Motor neuron (in vitro differentiated cells): ENCODE measurements at places on chromosomes 5 and 9.
A peak's percentile ranks its signal among the peaks of the same experiment; 100 is the strongest.

- ATAC-seq: no peak
Measured at GRCh38 chr5:158320178-158320674, 461.3 kb upstream of the CLINT1 start.

GRCh38 chr9:97651646-97652045, 18.0 kb downstream of the NCBP1 start:
- ATAC-seq: no peak

DNA sequence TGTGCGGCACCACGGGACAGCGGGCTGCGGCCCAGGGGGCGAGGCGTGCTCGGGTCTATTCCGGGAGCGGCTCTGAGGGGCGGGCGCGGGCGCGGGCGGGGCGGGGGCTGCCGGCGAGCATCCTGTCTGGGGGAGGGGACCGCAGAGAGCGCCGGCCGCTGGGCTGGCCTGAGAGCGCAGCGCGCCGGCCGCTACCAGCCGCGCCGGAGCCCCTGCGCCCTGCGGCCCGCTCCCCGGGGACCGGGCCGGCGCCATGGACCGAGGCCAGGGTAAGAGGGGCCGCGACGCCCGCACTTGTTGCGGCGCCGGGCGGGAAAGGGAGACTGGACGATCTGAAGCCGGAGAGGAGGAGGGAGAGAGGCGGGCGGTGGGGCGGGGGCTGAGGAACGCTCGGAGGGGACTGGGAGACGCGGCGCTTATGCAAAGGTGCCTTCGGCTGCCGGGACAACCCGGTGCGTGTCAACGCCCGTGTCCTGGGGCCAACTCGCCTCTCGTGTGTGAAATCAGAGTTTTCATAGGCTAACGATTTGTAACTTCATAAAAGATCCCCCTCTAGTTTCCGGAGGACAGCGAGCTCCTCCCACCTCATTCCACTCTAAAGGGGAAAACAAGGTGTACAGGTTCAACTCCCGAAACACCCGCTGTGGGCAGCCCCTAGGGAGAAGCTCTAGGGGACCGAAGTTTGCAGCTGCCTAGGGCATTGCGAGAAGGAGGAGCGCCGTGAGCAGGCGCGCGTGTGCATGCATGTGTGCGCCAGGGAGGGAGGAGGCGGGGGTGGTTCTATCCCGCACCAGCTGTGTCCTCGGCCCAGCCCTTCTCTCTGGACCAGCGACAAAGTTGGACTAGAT, at the start of gene AFAP1L1:
Gene AFAP1L1 (plus strand): TSS at position 144 of the 848 bp plus-strand sequence. CDS start 110 bp downstream, at position 254.
- ATAC-seq: peak; percentile 87

DNA sequence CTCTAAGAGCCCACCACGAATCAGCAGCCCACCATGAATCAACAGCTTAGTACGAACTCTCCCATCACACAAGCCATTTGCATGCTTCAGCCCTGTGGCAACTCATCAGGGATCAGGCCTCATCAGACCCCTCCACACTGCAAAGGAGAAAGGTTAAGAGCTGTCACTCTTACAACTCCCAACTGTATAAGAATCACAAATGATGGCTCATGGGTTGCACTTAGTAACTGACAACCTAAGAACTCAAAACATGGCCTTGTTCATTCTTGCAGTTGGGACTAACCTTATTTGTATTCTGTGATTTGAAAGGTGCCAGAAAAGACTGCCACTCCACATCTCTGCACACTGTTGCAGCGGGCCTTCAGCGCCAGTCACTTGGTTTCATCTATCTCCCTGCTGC, 149.1 kb upstream of the ZNF366 start:
- no peak for ATAC-seq

GRCh38 chr5:55997742-55998351, 3.1 kb upstream of the IL6ST start:
- no peak for ATAC-seq

DNA sequence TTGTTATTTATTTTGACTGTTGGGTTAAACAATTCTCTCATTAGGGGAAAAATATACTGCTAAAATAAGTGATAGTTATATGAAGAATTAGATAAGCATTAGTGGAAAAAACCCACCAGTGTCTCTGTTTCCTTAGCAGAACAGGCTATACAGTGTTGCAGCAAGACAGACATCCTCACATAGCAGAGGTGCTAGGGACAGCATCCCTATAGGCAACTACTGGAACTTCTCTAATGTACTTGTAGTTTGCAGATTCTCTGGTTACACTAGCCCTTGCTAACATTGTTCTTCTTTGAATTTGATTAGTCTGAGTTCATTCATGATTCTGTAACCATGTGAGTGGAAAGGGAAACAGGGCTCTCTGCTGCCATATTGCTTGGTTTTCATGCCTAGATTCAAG, 661.8 kb upstream of the RGMB start:
- no peak for ATAC-seq

DNA sequence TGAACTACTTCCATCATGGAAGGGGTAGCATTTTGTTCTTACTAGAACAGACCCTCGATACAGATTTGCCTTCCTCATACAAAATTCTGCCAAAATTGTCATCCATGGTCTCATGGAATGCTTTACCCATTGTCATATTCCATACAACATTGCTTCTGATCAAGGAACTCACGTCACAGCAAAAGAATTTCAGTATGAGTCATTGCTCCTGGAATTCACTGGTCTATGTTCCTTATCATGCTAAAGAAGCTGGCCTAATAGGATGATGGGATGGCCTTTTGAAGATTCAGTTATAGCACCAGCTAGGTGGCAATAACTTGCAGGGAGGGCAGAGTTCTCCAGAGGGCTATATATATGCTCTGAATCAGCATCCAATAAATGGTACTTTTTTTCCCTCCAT, 18.2 kb upstream of the FNIP1 start:
- ATAC-seq: no peak

GRCh38 chr5:139670369-139671095, 22.4 kb downstream of the CXXC5 start:
- ATAC-seq: peak; percentile 2

DNA sequence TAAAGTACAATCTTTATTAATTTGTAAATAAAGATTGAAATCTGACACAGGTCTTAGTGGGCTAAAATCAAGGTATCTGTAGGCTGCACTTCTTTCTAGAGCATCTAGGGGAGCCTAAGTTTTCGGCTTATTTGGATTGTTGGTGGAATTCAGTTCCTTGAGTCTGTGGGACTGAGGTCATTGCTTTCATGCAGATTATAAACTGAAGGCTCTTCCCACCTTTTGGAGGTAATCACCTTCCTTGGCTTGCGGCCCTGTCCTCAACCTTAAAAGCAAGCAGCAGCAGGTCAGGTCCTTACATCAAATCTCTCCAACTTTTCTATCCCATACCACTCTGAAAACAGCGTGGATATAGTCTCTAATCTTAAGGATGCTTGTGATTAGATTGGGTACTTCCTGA, 25.9 kb downstream of the MAT2B start:
- ATAC-seq: no peak

DNA sequence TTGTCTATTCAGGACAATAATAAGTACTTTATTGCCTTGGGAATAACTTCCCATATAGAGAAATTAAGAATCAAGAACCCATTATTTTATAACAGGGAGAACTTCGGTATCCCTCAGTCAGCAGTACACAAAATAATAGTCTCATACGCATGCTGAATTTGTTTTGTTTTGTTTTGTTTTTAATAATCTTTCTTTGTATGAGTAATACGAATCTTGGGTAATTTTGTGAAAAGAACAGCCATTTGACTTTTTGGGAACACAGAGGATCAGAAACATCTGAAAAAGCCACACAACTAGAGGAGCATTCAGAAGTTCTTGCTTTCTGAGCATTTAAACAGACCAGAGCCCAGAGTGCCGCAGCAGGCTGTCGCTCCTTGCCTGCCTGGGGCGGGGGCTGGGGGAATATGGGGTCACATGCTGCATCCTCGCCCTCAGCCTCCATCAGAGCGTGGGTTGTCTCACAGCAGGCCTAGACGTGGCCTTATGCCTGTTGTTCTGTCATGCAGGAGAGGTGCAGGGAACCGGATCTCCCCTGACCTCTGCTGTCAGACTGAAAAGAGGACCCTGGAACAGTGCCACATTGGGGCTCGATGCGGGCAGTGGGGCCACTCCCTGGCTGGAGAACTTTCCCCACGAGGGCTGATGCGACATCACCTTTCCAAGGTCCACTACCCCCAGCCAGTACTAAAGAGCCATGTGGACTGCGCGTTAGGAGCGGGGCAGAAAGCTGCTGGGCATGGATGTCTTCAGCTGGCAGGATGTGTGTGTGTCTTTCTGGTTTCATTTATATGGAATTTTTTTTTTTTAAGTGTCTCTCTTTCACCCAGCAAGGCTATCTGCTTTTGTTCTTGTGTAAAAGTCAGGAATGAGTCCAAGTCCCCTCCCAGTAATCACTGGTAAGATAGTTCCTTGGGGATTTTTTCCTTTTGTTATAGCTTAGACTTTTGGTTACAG, 133.4 kb upstream of the OTULINL start:
- ATAC-seq: peak; percentile 57

- no peak for ATAC-seq
Measured at GRCh38 chr5:42962124-42962523, 78.0 kb downstream of the ANXA2R start.

DNA sequence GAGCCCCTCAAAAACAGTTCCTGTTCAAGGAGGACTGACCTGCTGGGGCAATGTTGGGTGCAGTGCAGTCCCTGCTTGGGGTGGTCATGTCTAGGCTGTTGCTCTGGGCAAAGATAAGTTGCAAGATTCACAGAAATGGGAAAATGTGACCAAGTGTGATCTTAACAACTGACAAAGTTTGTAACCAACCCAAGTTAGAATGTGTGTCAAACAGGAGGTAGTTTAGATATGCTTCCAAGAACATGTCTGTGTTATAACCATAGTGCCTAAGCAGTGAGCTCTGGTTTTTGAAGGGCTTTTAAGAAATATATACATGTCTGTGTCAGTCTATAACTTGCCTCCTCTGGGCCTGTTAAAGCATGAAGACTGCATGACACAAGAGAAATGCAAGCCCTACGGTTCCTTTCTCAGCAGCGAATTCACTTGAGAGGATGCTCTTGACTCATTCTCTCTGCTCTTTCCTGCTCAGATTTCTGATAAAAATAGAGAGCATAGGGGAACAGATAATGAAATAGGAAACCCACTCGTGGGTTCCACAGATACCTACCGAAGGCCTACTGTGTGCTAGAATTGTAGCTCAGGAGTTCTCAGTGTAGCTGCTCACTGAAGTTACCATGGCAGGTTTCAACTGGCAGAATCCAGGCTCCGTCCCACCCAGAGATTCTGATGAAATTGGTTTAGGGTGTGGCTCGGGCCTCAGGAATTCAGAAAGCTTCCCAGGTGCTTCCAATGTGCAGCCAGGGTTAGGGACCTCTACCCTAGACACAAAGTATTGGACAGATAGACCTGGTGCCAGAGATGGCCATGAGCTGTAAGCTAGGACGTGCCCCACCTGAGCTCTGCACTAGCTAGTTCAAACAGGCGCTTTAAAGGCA, 52.4 kb downstream of the ARHGEF37 start:
- no peak for ATAC-seq

- peak; percentile 98 for ATAC-seq
Measured at GRCh38 chr5:149133795-149134777, 7.2 kb upstream of the ABLIM3 start.

DNA sequence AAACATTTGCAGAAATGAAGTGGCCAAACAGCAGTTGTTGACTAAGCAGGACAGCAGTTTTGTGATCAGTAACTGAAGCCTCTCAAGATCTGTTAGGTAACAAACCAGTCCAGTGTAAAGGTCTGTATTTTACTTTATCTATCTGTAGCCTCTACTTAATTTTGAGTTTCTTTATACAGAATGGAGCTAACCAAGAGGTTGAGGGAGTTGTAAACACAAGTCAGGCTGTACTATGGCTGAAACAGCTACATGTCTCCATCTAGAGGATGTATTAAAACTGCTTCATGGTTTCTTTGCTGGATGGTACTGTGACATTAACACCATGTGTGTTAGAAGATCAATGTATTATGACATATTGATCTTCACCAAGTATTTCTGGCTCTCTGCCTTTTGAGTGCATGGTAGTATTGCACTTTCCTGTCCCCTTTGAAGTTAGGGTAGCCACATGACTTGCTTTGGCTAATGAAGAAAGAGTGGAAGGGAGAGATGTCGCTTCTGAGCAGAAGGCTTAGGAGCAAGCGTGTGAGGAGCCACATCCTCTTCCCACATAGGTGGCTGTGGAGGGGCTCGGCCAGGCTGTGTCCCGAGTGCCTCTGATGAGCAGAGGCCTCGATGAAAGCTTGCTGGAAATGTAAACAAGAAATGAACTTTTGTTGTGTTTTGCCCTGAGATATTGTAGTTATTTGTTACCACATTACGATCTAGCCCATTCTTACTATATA, 105.6 kb upstream of the PCA3 start:
- peak; percentile 60 for ATAC-seq

DNA sequence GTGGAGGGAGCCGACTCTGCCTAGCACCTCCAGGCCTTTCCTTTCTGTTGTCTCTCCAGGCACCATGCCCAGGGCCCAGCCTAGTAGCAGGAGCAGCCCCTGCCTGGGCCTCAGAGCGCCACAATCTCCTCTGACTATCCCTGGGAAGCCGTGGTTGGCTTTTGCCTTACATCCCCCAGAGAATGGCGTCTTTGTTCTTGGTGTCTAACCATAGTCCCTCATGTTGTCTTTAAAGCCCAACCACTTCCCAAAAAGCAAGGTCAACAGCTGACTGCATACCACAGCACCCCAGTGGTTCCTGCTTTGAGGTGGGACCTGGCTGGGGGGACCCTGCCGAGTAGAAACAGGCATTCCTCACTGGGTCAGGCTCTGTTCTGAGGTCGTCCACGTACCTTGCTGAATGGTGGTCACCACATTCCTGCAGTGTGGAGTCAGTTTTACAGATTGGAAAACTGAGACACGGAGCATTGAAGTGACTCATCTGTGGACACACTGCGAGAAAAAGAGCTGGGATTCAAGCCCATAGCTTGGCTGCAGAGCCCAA, 13.7 kb upstream of the CERCAM start:
- peak; percentile 13 for ATAC-seq

DNA sequence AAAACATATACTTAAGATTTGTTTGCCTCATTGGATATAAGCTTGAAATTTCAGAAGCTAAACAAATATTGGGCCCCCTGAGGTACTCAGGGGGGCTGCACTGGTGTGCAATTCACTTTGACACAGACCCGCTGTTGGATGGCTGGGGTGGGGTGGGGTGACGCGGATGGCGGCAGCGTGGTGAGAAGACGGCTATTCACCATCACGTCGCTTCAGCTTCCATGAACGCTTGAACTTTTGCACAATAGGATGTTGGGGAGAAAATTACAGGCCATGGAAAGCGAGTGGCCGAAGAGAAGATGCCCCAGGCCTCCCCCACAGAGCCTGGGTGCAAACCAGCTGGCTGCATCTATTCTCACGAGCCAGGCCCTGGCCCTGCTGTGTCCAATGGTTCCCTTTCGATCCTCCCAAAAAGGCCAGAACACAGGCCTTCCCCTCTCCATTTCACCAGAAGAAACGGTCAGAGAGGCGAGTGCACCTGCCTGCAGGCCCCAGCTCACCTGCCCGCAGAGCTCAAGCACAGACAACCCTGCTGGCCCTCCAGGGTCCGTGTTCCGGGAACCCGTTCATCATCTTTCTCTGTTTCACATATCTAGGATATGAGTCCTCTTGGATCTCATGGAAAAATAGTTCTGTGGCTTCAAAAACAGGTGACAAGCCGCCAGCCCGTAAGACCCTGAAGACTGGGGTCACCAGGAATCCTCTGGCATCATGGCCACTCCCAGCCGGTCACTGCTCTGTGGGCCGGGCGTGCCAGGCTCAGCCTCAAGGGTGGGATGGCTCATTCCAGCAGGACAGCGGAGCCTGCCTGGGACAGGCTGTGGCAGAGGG, 46.8 kb upstream of the SARDH start:
- ATAC-seq: no peak
